MCF 10A (cell line): ENCODE measurements at places on chromosomes 11 and 22. TPM values are rescaled to one million over a fixed set of nuclear protein-coding genes. Genes with fewer than 3 reads are reported as not detected.

The CCDC15 gene
- 2.8 and 3.4 TPM in 2 replicates for total RNA-seq

The SBF1 gene
- 82.1 and 106 TPM in 2 replicates for total RNA-seq

The HTR3B gene
- not detected in 2 replicates for total RNA-seq

The ARHGAP32 gene
- total RNA-seq, result 62.6 and 71.3 TPM in 2 replicates

The CHRNA10 gene
- total RNA-seq, result 2.3 and 2.5 TPM in 2 replicates

The MRGPRF gene
- total RNA-seq, result not detected in 2 replicates

The PRDM11 gene
- 4.0 and 4.9 TPM in 2 replicates for total RNA-seq

The TRIM51 gene
- total RNA-seq, result not detected in 2 replicates

The MAML2 gene
- 5.3 and 8.6 TPM in 2 replicates for total RNA-seq

The KIRREL3 gene
- not detected in 2 replicates for total RNA-seq

The NUDT22 gene
- total RNA-seq, result 51.0 and 73.6 TPM in 2 replicates

The ANO5 gene
- total RNA-seq, result not detected in 2 replicates

- peak; percentile 42 for DNase-seq
These were observed 195.9 kb downstream of the CSNK2A3 start for GRCh38 chr11:11157185-11157584.

- no peak for DNase-seq
These were observed 15.6 kb upstream of the OR51L1 start for GRCh38 chr11:4979036-4979435.

DNA sequence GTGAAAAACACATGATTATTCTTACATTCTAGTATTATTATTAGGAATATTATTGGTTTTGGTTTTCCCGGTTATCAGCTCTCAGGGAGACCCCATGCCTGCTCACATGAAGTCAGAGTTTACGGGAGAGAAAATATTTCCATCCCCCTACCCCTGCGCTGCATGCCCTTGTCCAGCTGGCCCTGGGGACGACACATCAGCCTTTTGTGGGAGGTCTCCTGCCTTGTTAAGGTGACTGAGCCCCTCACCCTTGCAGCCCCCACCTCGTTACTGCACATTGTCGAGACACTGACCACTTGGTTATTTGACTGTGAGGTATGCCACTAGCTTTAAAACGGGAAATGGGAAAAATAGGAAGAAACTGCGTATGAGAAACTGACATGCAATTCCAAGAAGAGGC lies 63.0 kb downstream of the PARVG start:
- DNase-seq, result no peak

- no peak for DNase-seq
These were observed 56.8 kb downstream of the TMPRSS5 start for GRCh38 chr11:113649311-113649710.

DNA sequence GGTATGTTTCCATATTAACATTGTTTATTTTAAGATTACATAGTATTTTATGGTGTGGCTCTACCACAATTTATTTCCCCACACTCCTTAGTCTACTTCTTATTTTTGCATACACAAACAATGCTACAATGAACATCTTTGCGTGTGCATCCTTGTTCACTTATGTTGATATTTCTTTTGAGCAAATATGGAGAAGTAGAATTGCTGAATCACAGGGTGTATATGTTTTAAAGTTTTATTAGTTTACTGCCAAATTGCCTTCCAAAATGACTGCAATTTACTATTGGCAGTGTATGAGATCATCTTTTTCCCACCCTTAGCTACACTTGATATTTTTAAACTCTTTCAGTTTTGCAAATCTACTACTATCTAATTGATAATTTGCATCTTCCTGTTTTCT lies 38.7 kb upstream of the FAR1 start:
- no peak for DNase-seq

- no peak for DNase-seq
These were observed 50.7 kb downstream of the TSPAN18 start for GRCh38 chr11:44777209-44778194.

DNA sequence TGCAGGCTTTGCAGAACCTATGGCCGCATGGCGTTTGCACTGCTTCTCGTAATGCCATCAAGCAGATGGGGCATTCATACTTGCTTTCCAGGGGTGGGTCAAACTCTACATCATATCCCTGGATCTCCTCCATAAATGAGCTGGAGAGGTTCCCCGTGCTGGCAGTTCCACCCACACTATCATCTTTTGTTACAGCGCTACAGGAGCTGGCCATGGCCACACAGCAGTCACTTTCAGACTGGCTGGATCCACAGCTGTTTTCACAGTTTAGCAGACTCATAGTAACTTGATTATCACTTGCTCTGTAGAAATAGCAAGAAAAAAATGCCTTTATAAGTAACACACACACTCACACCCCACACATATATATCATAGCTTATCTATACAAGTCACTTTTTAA lies 8.8 kb downstream of the TRAF6 start:
- DNase-seq, result no peak

- no peak for DNase-seq
These were observed 12.0 kb downstream of the FAM111A start for GRCh38 chr11:59154610-59155009.

- DNase-seq, result peak; percentile 72
These were observed 6.1 kb downstream of the RHOD start for GRCh38 chr11:67062526-67063373.

- no peak for DNase-seq
These were observed 38.4 kb downstream of the DYNC2H1 start for GRCh38 chr11:103147627-103148026.

DNA sequence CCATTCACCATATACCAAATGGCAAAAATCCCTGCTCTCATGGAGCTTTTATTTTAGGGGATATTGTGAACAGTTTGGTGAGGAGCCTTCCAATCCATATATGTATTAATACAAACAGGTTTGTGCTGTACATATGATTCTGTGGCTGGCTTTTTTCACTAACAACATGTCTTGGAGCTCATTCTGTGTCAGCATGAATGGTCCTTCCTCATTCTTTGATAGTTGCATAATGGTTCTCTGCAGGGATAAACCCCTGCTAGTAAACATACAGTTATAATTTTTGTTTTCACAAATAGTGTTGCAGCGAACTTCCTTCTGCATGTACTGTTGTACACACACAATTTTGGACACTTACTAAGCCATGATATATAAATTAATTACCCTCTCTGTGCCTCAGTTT lies 8.3 kb downstream of the PRR5L start:
- no peak for DNase-seq

GRCh38 chr11:71500601-71501021 lies 26.5 kb upstream of the KRTAP5-7 start:
- peak; percentile 9 for DNase-seq

- no peak for DNase-seq
These were observed 133.6 kb downstream of the CASP12 start for GRCh38 chr11:104764710-104765045.

DNA sequence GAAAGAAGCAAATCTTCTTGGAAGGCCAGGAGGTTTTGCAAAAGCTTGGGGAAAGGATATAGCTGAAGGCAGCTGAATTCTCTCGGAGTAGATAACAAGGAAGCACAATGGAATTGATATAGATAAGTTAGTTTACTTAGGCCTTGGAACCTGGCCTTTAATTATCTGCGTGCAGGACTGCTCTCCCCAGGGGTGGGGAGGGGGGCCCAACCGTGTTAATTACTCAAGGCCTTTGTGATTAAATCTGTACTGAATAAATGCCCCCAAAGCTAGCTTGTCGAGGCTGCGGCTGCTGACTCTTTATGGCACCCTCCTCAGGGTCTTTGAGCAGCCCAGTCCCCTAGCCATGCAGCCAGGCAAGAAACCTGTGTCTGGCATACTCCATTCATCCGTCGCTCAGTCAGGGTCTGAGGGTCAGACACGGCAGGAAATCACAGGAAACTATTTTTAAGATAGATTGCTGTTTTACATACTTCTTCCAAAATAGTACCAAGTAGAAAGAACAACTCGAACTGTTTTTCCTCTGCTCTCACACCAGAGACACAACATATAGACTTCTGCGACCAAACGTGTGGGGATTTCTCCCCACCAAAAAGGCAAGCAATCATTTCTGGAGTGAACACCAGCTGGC lies 36.5 kb downstream of the MS4A2 start:
- DNase-seq, result no peak

DNA sequence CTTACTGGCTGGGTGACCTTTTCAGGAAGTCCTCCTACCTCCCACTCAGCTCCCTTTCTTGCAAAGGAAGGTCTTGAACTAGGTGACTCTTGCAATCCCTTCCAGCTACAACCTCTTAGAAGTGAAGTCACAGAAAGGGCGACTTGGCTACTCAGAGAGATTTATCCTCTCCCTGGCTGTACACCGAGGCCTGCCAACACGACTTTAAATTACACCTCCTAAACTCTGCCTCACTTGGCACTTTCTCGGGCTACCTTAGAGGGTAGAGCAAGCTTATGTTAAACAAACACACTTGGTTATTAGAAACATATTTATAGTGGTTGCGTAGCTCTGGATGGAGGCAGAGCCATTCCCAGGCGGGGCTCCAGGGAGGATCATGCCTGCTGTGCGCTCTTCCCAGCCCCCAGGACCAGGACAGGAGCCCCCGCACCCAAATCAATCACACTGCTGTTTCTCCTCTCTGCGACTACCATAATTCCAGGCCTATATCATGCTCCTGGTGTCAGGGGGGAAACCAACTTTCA lies 358.4 kb downstream of the BUD13 start:
- no peak for DNase-seq

- no peak for DNase-seq
These were observed 33.9 kb upstream of the SEPTIN5 start for GRCh38 chr22:19680287-19680881.

- DNase-seq, result no peak
These were observed 49.6 kb downstream of the CECR2 start for GRCh38 chr22:17418890-17419324.

- no peak for DNase-seq
These were observed 20.9 kb upstream of the DGCR8 start for GRCh38 chr22:20058989-20059770.

GRCh38 chr11:47172740-47173336 lies 3.8 kb downstream of the ARFGAP2 start:
- DNase-seq, result no peak

DNA sequence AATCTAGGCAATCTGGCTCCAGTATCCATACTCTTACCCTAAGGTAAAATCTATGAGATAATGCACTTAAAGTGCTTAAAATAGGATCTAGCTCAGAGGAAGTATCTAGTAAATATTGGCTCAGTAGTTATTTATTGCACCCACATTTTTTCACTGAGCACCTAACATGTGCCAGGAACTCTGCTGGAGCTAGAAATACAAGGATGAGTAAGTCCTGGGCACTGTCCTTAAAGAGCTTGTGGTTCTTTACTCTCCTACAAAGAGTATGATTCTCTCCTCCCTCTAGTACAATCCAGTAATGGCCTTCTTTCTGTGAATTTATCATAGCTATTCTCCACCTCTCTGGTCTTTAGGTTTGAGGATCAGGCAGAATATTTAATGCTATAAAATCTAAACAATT lies 59.2 kb downstream of the DEUP1 start:
- peak; percentile 11 for DNase-seq

DNA sequence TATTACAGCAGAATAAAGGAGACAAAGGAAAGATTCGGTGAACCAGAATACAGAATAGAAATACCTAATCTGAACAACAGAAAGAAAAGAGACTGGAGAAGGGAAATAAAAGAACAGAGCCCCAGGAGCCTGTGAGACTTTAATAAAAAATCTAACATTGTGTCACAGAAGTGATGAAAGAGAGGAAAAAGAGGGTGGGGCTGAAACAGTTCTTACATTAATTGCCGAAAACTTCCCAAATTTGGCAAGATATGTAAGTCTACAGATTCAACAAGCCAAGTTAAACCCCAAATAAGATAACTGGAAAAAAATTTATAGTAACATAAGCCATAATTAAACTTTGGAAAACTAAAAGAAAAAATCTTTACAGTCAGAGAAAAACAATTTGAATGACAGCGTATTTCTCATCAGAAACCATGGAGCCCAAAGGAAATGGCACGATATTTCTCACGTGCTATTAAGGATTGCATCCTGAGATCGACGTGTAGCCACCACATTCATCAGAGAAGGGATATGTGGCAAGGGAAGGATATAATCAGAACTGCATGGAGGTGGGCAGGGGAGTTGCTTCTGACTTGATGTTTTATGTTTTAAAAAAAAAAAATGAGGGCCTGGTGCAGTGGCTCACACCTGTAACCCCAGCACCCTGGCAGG lies 73.9 kb downstream of the SGSM3 start:
- DNase-seq, result no peak

DNA sequence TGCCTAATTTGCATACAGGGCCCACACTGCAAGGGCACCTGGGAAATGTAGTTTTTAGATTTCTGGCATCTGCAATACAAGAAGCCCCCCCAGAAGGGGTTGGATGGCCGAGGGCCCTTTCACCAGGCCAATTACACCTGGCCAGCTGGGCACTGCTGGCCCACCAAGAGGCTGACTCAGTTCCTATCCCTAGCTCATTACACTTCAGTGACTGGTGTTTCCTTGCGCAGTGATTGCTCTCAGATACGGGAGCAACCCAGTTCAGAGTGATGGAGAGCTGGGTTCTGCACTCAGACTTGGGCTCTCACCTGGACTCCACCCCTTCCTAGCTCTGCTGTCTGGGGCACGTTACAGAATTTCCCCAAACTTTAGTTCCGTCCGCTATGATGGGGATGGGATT lies 81.1 kb upstream of the SHANK2 start:
- no peak for DNase-seq

GRCh38 chr22:36796552-36797175 lies 20.2 kb downstream of the PVALB start:
- DNase-seq, result no peak

- peak; percentile 83 for DNase-seq
These were observed at the start of gene RHOG for GRCh38 chr11:3840870-3841425. Gene RHOG (minus strand): TSS chr11:3840959. CDS start chr11:3828138, 12,821 bp downstream.

GRCh38 chr11:85679576-85679975 lies 6.4 kb downstream of the CCDC89 start:
- DNase-seq, result no peak

GRCh38 chr22:44730022-44730393 lies 22.4 kb upstream of the ARHGAP8 start:
- DNase-seq, result no peak

DNA sequence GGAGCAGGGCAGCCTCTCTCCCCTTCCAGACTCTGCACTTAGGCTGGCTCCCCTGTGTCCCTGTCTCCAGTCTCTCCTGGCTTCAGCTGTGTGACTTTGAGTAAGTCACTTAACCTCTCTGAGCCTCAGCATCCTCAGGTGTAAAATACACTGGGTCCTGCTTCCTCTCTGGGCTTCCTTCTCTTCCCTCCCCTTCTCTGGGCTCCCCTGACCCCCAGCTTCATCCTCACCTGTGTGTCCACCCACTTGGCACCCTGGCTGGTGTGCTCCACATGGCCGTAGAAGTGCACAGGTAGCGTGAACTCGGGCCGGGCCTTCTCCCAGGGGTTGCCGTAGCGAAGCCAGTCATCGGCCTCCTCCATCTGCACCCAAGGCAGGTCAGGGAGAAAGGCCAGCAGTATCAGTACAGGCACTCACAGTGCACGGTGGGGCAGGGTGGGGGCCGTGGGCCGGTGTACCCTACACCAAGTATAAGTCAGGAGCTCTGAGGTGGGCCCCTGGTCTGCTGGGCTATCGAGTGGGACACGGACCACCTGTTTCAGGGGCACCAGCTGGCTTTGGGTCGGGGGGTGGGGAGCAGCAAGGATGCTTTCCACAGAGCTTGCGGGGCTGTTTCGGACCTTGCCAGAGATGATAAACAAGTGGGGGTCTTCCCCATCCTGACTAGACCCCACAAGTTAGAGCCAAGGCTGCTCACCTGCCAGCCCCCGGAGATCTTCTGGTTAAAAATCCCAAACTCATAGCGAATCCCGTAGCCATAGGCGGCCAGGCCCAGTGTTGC lies 2.0 kb downstream of the PYGM start:
- DNase-seq, result no peak

- DNase-seq, result no peak
These were observed 236.7 kb downstream of the TTC28 start for GRCh38 chr22:28442711-28443525.
